ENCODE measurements at places on chromosomes 3 and 15. TPM values are rescaled to one million over a fixed set of nuclear protein-coding genes. Genes with fewer than 3 reads are reported as not detected.

PXK gene
- 12.4 TPM for total RNA-seq

ATP8B4 gene
- 0.26 TPM for total RNA-seq

CCDC54 gene
- total RNA-seq, result not detected

ERICH6 gene
- total RNA-seq, result under 0.01 TPM

GOLGA8N gene
- 1.6 TPM for total RNA-seq

SUCLG2 gene
- 47.1 TPM for total RNA-seq

MASP1 gene
- total RNA-seq, result 3.9 TPM

MESP1 gene
- total RNA-seq, result 0.26 TPM

LYZL4 gene
- total RNA-seq, result not detected

SLC35G2 gene
- total RNA-seq, result 2.1 TPM

LMOD3 gene
- total RNA-seq, result not detected

GLDN gene
- total RNA-seq, result 0.13 TPM

SH2D7 gene
- not detected for total RNA-seq

SNX22 gene
- total RNA-seq, result under 0.01 TPM

ITIH1 gene
- not detected for total RNA-seq

LMAN1L gene
- under 0.01 TPM for total RNA-seq

CEMIP gene
- 2.9 TPM for total RNA-seq

CEP70 gene
- total RNA-seq, result 18.2 TPM

NR1I2 gene
- not detected for total RNA-seq

CPB1 gene
- total RNA-seq, result not detected

GOLGA8M gene
- 0.13 TPM for total RNA-seq

NR2F2 gene
- total RNA-seq, result 1.4 TPM

VGLL3 gene
- 1.1 TPM for total RNA-seq

MUSTN1 gene
- total RNA-seq, result not detected

ADCY5 gene
- not detected for total RNA-seq

CLDN16 gene
- 0.26 TPM for total RNA-seq

ADAMTSL3 gene
- 1.2 TPM for total RNA-seq

Measured in bronchial epithelial cell (primary cell).